Fibroblast of skin of right biceps (primary cell): ENCODE measurements at places on chromosomes 6 and 20.
A peak's percentile ranks its signal among the peaks of the same experiment; 100 is the strongest.

- DNase-seq = no peak
Observed at GRCh38 chr6:28968476-28968875, 36.6 kb downstream of the ZNF311 start.

GRCh38 chr6:137405806-137406205 lies 88.4 kb downstream of the OLIG3 start:
- DNase-seq = no peak

GRCh38 chr6:109523478-109523877 lies 40.5 kb upstream of the ZBTB24 start:
- DNase-seq = peak; percentile 48

DNA sequence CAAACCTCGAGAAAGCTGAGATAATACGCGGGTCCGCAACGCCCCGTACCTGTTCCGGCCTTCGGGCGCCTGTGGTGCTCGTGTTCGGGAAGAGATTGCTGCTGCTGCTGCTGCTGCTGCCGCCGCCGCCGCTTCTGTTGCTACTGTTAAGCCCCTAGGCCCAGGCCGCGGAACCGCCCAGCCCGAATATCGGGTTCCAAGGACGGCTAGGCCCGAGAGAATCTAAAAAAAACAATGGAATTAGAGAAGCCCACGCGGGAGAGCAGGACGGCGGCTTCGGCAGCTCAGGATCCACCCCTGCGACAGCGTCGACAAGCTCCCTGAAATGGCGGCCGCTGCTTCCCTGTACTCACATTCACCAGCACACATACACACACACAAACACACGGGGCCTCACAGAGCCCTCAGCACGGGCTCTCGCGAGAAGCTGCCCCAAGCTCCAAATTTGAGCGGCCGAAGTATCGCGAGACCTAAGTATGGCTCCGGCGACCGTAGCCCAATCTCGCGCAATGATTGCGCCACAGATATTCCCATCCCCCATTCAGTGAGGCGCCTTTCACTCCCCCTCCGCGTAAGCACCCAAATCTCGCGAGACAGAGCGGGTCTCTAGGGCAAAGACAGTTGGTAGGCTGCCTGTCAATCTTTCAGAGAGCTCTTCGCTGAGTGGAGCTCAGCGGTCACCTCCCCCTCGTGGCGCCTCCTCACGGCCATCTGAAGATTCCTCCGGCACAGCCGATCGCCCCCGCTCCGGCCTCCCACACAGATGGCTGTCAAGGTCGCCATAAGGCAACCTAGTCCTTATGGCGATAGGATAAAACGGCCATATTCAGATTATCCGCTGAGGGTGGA lies at the start of gene RBM39:
Gene RBM39 (minus strand): TSS at position 369 of the 849 bp plus-strand sequence. CDS start 1,386 bp downstream, outside the sequence.
- peak; percentile 100 for DNase-seq

DNA sequence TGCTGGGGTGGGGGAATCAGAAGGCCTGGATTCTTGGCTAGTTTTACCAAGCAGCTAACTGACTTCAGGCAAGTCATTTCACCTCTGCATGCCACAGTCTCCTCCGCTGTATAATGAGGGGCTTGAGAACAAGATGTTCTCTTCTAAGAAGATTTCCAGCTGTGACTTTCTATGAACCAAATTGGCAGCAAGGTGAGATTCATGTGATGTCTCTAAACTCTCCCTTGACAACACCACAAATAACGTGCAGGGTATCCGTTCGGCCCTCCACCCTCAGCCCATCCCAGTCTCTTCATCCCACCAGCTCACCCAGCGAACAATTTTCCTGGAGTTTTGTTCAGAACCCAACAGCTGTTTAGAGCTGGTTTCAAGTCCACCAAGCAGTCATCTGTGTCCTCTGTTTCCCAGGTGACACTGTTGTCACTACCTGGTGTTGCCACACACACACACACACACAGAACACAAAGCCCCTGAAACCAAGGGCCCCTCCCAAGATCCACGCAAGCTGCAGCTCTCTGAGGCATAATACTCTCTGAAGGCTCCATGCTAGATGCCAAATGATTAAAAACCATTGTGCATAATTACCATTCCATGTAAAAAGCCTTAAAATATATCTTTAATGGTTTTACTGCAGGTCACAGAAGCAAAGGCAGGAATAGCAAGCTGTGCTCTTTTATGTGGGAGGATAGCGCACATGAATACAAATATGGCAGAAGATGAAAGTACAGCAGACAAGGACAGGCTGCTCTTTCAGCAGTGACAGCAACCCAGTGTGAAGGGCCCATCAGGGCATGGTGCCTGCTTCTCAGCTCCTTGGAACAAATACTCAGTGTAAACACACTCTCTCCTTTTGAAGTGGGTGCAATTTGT lies 48.2 kb downstream of the ARHGAP18 start:
- DNase-seq = no peak

DNA sequence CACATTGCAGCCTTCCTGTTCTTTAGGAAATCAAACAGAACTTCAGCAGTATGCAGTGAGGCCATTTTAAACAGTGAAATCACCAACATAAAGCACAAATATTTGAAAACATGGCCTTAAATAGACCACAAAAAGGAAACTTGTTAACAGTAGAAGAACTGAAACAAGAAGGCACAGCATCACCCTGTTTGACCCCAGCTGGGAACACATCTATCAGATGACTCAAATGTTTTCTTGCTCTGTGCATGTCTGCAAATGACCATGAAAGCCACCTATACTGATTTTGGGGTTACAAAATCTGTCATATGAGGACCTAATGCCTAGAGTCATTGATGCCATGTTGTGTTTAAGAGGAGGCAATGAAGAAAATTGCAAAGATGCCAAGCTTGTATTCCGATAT lies 123.8 kb upstream of the ADGRF1 start:
- peak; percentile 56 for DNase-seq

DNA sequence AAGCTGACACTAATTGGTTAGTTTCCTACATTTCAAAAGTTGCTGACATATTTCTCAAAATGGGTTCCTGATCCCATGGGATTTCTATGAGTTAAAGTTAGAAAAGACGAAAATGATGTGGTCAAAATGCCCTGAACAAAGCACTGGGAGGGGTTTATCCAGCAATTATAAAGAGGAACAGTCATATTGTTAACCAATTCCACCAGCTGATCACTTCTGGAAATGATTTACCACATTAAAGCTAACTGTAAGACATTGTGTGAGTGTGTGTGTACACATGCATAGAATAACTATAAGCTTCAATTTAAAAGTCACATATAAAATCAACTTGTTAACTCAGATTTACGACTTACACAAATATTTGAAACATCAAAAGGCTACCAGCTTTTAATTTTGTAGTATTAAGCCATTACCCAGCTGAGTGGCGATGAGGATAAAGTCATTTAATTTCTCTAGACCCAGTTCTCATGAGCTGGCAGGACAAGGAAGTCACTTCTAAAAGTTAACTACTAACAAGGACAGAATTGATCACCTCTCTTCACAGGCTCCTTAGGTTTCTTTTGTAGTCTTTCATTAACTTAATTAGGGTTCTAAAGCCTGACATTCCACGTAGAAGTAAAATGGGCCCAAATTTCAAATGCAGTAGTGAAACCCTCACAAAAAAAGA lies 40.4 kb downstream of the MAN1A1 start:
- peak; percentile 59 for DNase-seq

- no peak for DNase-seq
Observed at GRCh38 chr6:149962461-149963211, 1.1 kb upstream of the ULBP1 start.

DNA sequence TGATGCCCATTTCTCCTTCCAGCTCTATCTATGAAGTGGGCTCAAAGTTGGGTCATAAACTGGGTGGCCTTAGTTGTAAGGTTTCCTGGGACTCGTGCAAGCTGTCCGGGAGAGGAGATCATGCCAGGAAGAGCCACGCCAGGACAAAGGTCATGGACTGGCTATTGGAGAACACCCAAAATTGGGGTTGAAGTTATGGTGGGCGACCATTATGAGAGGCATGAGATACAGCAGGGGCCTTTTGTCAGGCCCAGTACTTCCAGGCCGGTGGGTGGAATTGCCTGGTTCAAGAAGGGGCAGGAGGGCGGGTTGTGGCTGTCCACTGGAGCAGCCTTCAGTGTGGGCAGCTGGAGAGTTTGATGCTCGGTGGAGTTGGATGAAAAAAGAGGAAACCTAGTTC lies 225.1 kb upstream of the SSTR4 start:
- no peak for DNase-seq

- DNase-seq = peak; percentile 95
Observed at GRCh38 chr6:150881911-150882481, 16.5 kb downstream of the MTHFD1L start.

DNA sequence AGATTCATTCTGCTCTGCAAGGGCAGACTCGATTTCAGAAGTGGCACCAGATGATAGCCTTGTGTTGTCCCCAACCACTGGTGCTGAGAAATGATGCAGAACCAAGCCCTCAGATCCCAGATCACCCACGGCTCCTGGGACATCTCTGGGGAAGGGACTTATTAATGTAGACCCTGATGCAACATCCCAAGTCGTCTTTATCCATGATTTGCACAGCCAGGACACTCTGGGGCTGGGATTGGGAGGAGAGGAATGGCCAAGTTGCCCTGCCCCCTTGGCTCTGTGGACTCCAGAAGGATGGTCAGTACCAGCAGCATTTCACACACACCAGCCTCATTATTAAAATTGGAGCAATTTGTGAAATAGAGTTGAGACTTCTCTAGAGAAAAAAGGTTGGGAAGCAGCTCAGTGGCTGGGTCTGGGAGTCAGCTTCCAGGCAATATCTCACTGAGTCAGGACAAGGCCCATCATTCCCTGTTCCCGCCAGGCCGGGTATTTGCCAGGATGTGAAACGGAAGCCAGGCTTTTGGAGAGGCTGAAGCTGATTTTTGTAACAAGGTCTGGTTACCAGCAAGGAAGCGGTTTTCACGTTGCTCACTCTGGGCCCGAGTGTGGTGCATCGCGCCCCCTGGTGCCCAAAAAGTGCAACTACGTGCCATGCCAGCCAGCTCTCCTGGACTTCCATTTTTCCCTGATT lies 67.4 kb downstream of the ZBTB2 start:
- peak; percentile 95 for DNase-seq

- no peak for DNase-seq
Observed at GRCh38 chr20:32470940-32471339, 112.8 kb downstream of the ASXL1 start.

DNA sequence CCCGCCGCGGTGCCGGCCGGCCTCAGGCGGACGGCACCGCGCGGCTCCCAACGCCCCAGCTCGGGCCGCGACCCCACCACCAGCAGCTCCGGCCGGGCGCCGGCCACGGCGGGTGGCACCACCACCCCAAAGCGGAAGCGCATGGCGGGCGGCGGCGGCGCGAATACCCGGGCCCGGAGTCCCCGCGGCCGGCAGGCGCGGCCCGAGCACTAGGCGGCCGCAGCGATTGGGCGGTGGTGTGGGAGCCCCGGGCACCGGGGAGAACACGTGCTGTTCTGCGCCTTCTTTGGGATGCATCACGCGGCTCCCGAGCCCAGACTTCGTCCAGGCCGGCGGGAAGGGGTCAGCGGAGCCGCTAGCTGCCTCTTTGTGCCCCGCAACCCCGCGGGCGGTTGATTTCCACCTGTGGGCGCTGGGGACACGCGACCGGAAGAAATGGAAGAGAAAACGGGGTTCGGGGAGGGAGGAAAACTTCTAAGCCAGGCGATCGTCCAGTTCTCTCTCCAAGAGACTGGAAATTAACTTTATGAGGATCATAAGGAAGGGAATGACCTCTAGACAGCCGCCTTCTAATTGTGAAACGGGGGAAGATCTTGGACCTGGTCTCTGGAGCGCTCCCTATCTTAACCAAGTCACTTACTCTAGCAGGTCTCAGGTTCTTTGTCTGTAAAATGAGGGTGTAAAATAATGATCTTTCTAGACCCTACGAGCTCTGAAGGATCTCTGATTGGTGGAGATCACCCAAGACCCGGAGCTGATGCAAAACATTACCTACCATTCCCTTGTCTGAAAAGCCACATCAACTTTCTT lies at the start of gene EPM2A:
Gene EPM2A (minus strand): TSS at position 165 of the 810 bp plus-strand sequence. CDS start 22 bp downstream, at position 143.
- DNase-seq = peak; percentile 81

DNA sequence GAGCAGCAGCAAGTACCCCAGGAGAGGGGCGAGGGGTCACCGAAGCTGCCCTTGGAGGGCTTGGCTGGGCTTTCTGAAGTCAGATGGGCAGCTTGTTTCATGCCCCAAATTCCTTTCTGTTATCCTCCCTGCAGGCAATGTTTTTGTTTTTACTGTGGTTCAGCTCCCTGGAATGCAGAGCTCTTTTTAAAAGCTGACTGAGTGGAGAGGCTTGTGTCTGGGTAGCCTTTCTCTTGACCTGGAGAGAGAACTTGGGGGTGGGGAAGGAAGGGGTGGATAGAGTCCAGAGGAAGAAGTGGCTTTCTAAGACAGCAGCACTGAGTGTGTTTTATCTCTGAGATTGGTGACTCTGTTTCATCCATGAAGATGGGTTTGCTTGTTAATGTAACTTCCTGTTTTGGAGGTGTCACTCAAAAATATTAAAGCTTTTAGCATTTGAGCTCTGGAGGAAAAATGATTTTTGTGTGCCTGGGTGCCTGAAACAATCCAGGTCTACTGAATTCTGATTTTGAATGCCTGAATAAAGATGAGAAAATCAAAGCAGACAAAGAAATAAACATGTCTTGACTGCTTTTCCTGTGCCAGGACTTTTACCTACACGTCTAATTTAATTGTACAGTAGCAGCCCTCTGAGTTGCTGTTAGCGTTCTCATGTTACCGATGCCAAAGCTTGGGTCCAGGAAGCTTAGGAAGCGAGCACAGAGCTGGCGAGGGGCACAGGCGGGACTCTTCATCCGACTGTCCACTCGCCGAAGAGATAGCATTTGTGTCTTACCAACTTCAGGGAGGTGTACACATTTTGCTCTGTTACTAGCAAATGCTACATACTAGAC lies 78.2 kb upstream of the EEF1E1 start:
- peak; percentile 85 for DNase-seq

DNA sequence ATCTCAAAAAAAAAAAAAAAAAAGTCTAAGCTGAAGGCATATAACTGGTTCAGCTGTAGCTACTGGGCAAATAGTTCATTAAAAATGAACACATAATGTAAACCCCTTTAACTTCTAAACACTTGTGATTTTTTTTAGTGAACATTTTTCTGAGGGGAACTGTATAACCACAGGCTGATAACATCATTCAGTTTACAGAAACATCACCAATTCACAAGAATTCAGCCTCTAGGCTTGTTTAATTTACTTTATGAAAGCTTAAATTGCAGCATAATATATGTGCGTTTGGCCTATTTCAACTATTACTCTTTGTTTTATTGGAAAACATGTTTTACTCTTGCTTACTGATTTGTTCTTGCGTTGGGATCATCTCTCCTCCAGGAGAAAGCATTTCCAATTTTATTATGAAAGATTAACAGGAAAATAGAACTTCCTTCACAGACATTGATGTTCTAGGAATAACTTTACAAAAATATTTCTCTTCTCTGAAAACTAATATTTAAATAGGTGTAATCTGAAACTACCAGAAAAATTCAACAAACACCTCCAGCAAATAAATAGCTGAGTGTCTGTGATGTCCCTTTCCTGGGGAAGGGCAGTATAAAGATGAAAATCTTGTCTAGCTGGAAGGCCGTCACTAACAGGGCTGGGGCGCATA lies 284.5 kb downstream of the UST start:
- no peak for DNase-seq
